NCI-H1048 (cell line): ENCODE measurements at places on chromosomes 13 and 19.

DNA sequence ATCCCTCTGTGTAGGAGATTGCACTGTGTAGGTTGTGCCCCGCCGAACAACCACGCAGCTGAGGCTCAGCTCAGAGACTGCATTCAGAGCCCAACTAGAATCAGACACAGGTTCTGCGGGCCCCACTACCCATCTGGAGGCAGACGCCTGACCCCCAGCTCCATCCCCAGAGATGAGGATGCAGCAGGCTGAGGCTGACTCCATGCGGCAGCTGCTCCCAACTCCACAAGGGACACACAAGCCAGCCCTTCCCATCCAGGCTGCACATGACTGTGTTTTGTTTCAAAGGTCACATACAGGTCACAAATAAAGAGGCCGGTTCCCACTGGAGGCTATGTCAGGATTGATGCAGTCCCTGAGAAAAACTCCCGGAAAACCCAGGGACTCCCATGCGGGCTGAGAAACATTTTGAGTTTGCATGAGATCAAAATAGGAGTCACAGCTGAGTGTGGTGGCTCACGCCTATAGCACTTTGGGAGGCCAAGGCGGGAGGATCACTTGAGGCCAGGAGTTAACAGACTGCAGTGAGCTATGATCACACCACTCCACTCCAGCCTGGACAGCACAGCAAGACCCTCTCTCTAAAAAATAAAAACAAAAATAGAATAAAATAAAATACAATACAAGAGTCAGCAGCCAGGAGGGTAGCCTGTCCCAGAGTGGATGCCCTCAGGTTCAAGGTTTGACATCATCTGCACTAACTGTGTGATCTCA lies 14.0 kb downstream of the ELL start:
- DNase-seq = no peak

- DNase-seq = no peak
Measured at GRCh38 chr13:45695198-45695730, 6.9 kb upstream of the CBY2 start.

- no peak for DNase-seq
Measured at GRCh38 chr13:113187263-113187669, 21.2 kb downstream of the PCID2 start.

GRCh38 chr13:94696171-94696570 lies 16.2 kb downstream of the SOX21 start:
- no peak for DNase-seq

- DNase-seq = no peak
Measured at GRCh38 chr19:33902802-33903488, 106.3 kb downstream of the KCTD15 start.

GRCh38 chr19:34639491-34640085 lies 37.4 kb downstream of the SCGB2B2 start:
- DNase-seq = peak; percentile 39

DNA sequence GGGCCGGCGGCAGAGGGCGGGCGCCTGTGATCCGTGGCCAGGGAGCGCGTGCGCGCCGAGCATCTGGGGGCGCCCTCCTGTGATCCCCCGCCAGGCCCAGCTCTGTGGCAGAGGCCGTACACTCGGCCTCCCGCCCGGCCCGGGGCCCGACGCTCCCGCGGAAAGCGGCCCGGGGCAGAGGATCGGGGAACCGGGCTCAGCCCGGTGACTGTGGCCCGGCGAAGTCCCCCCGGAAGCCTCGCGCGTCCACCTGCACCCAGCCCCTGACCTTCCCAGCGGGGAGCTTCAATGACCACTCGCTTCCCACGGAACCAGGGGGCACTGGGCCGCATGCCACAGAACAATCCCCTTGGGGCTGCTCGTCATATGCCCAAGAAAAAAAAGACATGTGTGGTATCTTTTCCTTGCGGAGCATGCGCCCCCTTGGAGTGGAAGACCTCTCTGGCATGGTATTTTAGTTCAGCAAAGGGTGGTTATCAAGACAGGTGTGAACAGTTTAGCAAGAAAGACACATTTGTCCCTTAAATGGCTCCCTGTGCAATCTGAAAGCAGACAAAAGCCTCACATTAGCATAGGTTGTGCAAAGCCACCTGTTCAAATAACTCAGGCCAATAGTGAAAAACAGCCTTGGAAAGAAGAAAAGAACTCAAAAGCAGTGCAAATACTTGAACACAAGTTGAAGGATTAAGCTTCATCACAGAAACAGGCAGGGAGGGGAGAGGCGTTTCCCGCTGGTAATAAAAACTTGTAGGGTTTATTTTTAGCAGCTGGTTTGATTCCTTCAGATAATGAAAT lies 290.9 kb upstream of the SOX21 start:
- no peak for DNase-seq

DNA sequence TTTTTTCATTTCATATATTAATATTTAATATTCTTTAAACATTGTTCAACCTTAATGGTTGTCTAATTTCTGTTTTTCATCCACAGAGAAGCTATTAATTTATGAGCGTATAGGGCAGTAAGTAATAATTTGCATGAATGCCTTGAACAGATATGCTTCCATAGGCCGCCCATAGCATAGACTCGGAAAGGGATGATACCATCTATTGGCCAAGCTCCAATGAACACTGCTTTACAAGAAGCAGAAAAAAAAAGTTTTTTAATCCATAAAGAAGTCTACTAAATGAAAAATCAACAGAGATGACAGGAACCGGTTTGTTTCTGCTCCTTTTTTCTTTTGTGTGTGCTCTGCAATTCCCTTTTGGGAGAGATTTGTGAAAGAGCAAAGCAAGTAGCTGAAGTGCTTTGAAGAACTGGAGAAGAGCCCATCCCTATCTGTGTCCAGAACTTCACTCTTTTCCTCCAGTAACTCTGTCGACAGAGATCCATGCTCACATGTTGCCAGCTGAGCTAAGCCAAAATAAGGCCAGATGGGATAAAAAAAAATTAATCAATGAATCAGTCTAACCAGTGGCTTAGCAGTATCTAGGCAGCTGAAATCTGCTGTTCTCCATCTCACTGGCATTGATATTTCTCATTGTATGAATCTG lies 215.9 kb upstream of the SOX21 start:
- DNase-seq = no peak

- DNase-seq = no peak
Measured at GRCh38 chr19:38705197-38706019, 38.9 kb downstream of the CAPN12 start.

DNA sequence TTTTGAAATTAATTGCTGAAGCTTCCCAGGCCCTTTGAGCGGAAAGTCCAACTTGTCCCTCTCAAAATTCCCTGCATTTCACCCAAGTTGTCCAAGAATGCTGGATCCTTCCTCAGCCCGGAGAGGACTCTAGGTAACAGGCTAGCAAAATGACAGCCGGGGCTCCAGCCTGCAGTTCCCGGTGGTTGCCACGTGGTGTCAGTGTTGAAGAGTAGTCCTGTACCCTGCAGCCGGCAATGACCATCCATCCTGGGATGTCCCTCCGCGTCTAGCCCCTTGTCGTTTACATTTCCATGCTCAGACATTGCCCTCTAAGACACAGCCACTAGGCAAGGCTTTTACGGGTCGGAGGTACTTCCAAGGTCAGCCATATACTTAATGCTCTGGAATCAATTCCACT lies 31.4 kb upstream of the MTIF3 start:
- DNase-seq = no peak

DNA sequence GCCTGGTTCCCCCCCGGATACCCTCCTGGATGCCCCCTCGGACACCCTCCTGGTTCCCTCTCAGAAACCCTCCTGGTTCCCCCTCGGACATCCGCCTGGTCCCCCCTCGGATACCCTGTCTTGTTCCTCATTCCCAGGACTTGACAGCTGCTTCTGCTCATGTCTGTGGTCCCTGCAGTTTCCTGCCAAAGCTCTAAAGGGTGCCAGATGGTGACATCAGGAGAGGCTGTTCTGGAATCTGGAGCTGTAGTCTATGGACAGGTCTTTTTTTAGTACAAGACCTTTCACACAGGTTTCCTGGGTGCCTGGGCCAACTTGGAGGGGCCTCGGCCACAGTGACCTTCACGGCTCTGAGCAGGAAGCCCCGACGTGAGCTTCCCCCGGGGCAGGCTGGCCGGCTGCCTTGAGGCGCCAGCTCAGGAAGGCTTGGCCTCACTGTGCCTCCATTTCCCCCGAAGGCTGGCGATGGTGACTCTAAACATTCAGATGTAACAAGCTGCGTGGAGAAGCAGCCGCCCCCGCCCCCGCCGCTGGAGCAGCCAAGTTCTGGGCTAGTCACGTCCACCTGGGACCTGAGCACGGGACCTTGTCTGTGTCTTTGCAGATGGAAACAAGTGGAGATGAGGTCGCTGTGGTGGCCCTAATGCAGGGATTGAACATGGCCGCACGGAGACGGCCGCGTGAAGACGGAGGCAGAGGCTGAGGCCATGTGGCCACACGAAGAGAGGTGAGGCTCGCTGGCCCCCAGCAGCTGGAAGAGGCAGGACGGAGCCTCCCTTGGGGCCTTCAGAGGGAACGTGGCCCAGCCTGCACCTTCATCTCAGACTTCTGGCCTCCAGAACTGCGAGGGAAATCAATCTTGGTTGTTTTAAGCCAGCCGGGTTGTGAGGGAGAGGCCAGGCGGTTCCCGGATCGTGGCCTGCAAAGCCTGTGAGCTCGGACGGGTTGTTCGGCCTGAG lies 12.7 kb downstream of the SGTA start:
- DNase-seq = no peak

DNA sequence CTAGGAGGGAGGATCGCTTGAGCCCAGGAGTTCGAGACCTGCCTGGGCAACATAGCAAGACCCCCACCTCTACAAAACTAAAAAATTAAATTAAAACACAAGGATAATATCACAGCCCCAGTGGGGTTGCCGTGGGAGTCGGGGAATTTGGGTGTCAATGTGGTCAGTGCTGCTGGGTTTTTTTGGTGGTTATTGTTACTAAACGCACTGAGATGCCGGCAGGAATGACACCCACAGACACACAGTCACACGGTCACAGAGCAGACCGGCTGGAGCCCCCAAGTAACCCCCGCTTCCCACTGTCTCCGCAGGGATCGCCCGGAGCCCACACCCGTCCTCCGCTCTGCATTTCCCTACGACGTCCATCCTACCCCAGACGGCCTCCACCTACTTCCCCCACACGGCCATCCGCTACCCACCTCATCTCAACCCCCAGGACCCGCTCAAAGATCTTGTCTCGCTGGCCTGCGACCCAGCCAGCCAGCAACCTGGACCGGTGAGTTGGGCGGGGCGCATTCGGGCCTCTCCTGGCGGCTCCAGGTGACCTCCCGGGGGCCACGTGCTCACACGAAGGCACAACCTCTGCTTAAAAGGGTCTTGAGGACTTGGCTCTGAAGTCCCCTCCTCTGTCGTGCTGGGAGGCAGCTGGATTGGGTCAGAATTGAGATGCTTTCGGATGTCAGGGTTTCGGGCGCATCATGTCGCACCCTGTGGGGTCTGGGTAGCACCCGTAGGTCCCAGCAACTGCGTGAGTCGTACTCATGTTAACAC lies 28.0 kb downstream of the SMIM24 start:
- no peak for DNase-seq

DNA sequence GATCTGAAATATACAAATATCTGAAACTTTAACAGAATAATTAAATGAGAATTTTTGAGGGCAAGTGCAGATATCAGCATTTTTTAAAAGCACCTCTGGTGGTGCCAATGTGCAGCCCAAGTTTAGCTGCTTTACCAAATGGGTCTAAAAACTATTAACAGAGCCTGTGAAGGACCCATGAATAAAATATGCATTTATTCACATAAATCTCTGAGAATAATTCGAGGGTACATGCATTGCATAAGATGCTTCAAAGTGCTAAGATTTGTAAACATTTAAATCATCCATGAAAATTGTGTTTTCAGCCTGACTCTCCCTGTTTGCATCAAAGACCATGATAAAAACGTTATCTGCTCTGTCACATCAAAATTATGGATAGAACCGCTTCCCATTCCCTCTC lies 47.1 kb upstream of the TNFSF11 start:
- no peak for DNase-seq

- DNase-seq = no peak
Measured at GRCh38 chr13:35917942-35918645, 213.1 kb downstream of the DCLK1 start.

GRCh38 chr19:2058570-2059421 lies 7.8 kb upstream of the MKNK2 start:
- no peak for DNase-seq

- DNase-seq = no peak
Measured at GRCh38 chr13:23752111-23753001, 136.8 kb downstream of the MIPEP start.
